SK-N-DZ (cell line): ENCODE measurements at places on chromosomes 7 and 10.

GRCh38 chr10:129760003-129760315 is 204.1 kb downstream of the EBF3 start:
- no peak for DNase-seq

GRCh38 chr7:106029451-106029850 is 66.4 kb downstream of the CDHR3 start:
- no peak for DNase-seq

DNA sequence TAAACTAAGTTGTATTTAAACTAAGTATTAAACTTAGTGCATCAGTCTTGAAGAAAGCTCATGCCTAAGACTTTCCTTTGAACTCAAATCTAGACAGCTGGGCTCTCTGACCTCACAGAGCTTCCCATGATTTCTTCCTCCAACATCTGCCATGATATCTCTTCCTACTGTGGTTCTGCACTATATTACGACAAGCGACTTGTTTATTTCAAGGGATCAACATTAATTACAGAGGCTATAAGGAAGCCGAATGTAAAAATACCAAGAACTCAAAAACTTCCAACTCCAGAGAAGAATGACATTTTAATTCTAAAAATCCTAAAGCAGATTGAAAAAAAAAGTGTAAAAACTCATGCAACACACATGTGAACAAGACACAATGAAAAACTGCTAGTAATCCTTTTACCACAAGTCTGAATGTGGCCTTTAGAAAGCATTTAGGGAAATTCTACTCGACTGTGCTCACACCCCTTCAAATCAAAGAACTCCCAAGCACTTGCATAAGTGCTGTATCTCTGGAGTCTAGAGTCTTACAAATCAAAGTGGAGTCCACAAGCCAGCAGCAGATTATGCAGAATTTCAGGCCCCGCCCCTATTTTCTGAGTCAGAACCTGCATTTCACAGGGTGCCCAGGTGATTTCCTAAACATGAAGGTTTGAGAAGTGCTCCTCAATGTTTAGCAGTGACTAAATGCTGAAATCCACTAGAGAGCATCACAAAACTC is 22.7 kb upstream of the WASHC2A start:
- DNase-seq = no peak

DNA sequence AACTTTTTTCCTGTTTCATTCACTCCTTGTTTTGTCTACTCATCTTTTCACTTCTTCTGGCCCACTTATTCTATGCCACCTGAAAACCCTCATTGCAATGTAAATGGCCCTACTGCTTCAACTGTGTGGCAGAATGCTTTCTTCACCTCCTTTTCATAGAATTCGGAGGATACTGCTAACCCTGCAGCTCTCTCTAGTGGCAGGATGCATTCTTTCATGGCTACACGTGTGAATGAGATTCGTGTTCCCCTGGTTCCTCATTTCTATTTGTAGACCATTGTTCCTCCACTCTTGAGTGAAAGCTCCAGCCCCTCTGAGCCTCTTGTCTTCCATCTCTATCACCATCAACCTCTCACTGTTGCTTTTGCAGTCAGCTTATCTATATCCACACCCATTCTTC is 20.9 kb upstream of the CYP26C1 start:
- no peak for DNase-seq

GRCh38 chr7:31890198-31890597 is 180.0 kb downstream of the PDE1C start:
- no peak for DNase-seq

DNA sequence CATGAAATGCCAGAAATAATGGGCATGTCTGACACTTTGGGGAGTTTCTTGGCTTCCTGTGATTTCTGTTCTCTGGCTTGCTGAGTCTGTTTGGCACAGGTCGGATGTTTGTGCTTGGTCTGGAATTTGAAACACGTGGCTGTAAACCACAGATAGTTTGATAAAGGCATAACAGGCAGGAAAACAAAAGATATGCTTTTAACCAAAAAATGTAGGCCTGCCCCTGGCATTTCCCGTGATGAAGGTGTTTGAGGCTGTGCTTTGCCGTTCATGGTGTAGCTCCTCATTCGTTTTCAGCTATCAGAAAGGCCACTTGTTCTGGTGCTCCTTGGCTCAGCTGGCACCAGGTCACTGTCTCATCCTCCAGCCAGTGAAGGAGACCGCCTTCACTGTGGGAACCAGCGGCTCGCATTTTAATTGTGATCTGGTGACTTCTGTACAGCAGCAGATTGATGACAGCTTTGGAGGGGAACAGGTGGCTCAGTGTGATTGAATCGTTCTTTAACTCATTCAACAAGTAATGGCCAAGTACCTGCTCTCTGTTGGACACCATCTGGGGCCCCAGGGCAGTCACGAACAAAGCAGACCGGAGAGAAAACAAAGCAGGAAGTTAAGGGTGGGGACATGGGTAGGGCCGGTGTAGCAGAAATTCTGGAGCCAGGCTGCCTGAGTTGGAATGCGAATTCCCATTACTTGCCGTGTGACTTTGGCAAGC is 111.5 kb downstream of the CCNY start:
- DNase-seq = peak; percentile 24

DNA sequence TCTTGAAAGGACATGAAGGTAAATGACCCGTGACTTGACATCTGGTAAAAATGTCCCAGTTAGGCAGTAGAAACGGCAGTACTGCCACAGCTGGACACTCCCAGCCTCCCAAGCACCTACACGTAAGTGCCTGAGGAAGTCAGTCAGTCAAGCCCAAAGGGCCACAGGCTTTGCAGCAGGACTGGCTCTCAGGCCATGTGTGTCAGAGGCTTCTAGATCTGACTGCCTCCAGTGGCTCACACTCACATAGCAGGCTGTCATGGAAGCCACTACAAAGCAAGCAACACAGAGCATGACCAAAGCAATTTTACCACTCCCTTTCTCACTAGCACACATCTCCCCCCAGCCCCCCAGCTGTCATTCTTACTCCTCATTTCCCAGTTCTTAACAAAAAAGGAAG is 17.8 kb upstream of the CCNJ start:
- DNase-seq = no peak

GRCh38 chr7:14184292-14184864 is 194.9 kb upstream of the ETV1 start:
- DNase-seq = no peak

DNA sequence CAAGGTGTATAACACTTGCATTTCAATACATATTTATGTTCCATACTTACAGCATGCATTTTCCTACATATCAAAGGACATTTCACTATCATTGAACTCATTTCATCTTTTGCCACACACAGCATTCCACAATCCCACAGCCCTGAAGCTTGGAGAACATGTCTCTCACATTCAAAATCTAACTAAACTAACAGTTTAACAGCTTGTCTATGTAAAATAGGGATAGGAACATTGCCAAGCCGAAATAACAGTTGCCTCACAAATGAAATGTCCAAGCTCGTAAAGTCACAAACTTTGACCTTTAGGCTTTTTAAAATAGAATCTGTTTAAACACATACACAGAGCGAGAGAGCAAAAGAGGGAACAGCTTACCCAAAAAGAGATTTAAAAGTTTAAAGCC is 65.3 kb downstream of the HGF start:
- DNase-seq = no peak

DNA sequence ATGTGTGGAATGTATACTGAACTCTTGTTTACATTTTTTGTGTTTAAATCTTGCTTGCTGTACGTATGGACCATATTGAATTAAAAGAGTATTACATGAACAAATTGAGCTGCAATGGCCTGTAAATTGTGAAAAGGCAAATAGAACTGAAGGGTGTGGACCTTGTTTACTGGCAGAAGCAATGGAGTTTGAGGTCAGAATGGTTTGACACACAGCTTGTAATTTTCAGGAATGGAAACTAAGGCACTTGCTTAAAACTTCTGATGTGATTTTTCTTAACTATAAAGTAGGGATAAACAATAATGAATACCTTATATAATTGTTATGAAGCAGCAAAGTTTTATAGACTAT is 33.9 kb upstream of the COBL start:
- DNase-seq = no peak

GRCh38 chr10:51422311-51423120 is 276.9 kb downstream of the CSTF2T start:
- peak; percentile 40 for DNase-seq

GRCh38 chr7:82690929-82691328 is 247.4 kb upstream of the CACNA2D1 start:
- DNase-seq = no peak

DNA sequence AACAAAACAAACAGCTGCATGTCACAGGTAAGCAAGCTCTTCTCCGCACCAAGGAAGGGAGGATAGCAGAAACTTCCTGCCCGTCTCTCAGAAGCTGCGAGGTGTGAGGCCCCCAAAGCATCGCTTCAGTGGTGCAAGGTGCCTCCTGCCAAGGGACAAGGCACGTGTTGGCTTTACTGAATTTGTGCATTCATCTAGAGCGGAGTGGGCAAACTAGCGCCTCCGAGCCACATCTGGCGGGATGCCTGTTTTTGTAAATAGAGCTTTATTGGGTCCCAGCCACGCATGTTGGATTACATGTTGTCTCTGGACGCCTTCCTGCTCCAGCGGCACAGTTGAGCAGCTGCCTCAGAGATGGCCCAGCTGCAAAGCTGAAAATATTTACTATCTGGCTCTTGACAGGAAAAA is 27.7 kb downstream of the PHYH start:
- peak; percentile 61 for DNase-seq

DNA sequence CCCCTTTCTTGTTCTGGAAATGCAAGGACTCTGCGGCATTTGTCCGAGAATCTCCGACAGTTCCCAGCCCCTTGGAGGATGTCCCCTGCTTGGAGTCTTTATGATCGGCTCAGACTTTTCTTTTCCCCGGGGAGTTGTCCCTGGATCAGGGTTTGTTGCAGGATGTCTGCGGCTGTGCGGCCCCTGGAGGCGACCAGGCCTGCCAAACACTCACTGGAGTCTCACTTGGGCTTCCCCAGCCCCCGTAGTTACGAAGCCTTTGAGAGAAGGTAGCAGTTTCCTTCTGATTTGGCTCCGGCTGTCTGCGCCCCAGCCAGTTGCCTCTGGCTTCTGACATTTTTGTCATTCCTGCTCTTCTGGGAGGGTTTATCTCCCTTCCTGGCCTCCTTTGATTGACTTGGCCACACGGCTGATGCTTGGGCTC is 16.1 kb downstream of the COL26A1 start:
- DNase-seq = no peak

GRCh38 chr10:70660722-70661121 is 11.6 kb upstream of the ADAMTS14 start:
- no peak for DNase-seq

DNA sequence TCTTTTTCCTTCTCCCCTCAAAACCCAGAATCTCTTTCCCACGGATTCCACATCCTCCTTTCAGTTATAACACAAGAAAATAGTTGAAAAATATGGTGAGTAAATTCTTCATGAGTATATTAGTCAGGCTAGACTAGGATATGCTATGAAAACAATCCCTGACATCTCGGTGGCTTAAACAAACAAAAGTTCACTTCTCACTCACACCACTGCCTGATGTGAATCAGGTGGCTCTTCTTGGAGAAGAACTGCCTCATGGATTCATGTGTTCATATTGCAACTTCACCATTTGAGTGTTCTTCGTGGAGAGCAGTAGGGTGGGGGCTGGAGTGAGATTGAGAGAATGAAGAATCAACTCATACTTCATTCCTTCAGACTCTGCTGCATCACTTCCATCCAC is 204.1 kb downstream of the PHF14 start:
- DNase-seq = no peak

DNA sequence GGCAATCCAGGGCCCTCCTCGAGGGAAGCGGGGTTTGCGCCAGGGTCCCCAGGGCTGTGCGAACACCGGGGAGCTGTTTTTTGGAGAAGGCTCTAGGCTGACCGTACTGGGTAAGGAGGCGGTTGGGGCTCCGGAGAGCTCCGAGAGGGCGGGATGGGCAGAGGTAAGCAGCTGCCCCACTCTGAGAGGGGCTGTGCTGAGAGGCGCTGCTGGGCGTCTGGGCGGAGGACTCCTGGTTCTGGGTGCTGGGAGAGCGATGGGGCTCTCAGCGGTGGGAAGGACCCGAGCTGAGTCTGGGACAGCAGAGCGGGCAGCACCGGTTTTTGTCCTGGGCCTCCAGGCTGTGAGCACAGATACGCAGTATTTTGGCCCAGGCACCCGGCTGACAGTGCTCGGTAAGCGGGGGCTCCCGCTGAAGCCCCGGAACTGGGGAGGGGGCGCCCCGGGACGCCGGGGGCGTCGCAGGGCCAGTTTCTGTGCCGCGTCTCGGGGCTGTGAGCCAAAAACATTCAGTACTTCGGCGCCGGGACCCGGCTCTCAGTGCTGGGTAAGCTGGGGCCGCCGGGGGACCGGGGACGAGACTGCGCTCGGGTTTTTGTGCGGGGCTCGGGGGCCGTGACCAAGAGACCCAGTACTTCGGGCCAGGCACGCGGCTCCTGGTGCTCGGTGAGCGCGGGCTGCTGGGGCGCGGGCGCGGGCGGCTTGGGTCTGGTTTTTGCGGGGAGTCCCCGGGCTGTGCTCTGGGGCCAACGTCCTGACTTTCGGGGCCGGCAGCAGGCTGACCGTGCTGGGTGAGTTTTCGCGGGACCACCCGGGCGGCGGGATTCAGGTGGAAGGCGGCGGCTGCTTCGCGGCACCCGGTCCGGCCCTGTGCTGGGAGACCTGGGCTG is 26.0 kb downstream of the PRSS2 start:
- no peak for DNase-seq

DNA sequence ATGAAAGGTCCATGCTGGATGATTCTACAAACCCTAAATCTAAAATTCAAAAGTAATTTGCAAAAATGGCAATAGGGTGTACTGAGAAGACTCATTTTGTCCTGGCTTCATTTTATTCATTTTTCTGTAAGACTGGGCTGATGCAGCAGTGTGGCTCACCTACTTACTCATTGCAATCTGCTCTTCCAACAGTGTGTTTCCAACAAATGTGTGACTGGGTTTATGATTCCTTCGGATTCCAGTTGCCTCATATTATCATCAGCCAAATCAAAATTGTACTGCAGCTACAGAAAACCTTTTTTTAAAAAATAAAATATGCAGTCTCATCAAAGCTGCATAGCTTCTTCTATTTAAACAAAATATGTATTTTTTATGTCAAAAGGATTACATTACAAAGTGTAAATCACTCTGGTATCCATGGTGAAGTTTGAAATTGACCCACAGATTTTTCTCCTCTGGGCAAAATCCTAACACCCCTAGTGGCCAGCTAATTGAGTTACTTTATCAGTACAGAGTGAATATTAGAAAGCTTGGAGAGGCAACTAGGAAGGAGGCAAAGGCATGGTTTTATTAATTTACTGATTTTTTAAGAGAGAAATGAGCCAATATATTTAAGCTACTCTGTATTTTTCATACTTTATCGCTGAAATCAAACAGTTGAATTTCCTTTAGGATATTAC is 390.3 kb downstream of the MAGI2 start:
- DNase-seq = no peak
